Effector memory CD8-positive, alpha-beta T cell (primary cell): ENCODE measurements at places on chromosomes 3 and 15.

DNA sequence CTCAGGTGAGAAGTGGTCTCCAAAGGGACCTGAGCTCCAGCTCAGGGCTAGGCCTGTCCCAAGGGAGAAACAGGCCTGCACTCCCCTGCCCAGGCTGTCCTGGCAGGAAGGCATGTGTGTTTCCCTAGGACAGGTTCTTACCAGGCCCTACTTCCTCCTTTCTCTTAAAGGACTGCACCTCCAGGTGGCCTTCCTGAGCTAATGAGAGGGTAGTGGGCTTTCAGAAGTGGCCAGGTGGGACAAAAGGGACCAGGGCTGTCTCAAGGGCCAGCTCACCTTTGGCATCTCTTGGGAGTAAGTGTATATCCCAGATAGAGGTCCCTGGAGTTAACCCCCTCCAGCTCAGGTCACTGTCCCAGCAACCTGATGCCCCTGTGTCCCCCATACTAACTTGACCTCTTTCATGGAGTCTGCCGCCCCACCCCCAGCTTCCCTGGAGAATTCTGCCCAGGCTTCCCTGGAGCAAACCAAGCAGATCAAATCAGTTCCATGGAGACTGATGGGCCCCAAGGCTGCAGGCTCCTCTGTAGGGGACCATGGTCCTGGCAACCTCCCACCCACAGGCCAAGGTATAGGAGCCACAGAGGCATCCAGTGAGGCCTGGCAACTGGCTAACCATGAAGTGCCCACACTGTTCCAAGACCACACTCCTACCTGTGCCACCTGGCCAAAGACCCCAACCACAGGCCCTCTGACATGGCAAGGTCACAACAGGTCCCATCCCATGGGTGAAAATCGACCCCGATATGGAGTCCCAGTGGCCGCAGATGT, 67.6 kb downstream of the ZNF445 start:
- H3K27ac ChIP-seq, result no peak overlapping the region
- no peak for DNase-seq
- H3K36me3 ChIP-seq, result no peaks in the 10 kb centered on the region
- H3K27me3 ChIP-seq, result no peaks in the 10 kb centered on the region
- no peaks in the 10 kb centered on the region for H3K4me1 ChIP-seq

DNA sequence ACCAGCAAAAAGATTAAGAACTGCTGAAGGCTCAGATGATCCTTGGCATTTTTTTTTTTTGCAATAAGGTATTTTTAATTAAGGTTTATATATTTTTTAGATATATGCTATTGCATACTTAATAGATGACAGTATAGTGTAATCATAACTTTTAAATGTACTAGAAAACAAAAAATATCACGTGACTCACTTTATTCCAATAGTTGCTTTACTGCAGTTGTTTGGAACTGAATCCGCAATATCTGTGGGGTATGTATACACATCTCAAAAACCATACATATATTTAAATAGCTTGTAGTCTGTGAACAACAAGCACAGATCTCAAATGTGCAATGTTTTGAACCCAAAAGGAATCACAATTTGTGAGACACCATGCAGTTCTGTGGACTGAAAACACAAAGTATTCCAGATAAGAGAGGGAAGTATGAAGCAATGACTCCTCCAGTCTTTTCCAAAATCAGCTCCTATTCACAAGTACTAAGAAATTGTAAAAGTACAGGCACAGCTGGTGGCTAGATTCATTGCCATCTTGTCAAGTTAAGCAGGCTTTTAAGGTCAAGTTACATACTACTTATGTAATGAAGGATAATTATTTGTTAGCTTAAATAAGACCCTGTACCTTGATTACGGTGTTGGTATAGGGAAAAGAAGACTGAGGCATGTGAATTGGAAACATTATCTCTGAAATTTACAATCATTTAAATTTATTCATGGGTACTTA, 331.1 kb downstream of the TBC1D5 start:
- H3K27ac ChIP-seq, result no peak overlapping the region
- H3K4me3 ChIP-seq, result no peak overlapping the region
- DNase-seq, result no peak
- no peaks in the 10 kb centered on the region for H3K27me3 ChIP-seq

- H3K36me3 ChIP-seq, result peaks cover 46% of the 10 kb centered on the region
- H3K4me1 ChIP-seq, result peaks cover 42% of the 10 kb centered on the region
- no peak overlapping the region for H3K27ac ChIP-seq
- H3K27me3 ChIP-seq, result no peaks in the 10 kb centered on the region
- H3K4me3 ChIP-seq, result no peak overlapping the region
These were observed 15.3 kb downstream of the TLE3 start for GRCh38 chr15:70082281-70082900.

GRCh38 chr15:90648137-90649070, 68.7 kb upstream of the BLM start:
- H3K36me3 ChIP-seq, result peaks cover 10% of the 10 kb centered on the region
- H3K4me3 ChIP-seq, result peak overlapping the region; percentile 76
- peaks cover 9% of the 10 kb centered on the region for H3K4me1 ChIP-seq
- DNase-seq, result peak; percentile 53
- H3K27ac ChIP-seq, result peak overlapping the region; percentile 13

- peaks cover 26% of the 10 kb centered on the region for H3K4me1 ChIP-seq
- DNase-seq, result no peak
- no peaks in the 10 kb centered on the region for H3K27me3 ChIP-seq
- H3K4me3 ChIP-seq, result no peak overlapping the region
These were observed 14.5 kb downstream of the NEK10 start for GRCh38 chr3:27354588-27355203.

DNA sequence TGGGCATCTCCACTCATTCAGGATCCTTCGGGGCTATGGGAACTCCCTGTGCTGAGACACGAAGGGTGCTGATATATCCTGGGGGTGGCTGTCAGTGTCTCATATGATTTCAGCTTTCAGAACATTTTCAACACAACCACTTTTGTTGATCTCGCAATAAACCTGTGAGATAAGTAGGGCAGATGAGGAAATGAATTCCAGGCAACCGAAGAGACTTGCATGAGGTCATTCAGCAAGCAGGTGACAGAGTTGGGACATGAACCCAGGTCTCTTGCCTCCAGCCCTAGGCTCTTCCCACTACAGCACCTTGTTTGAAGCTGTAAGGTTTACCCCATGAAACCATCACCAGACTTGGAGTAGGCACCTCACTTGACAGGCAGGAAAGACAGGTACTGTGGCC, 16.6 kb downstream of the DUOX1 start:
- no peaks in the 10 kb centered on the region for H3K27me3 ChIP-seq
- no peak for DNase-seq
- H3K36me3 ChIP-seq, result no peaks in the 10 kb centered on the region
- H3K4me1 ChIP-seq, result peaks cover 2% of the 10 kb centered on the region

- DNase-seq, result no peak
- H3K27me3 ChIP-seq, result no peaks in the 10 kb centered on the region
- H3K4me1 ChIP-seq, result no peaks in the 10 kb centered on the region
- H3K27ac ChIP-seq, result no peak overlapping the region
These were observed 213.8 kb upstream of the STAC start for GRCh38 chr3:36166477-36166876.

- no peaks in the 10 kb centered on the region for H3K4me1 ChIP-seq
- no peak overlapping the region for H3K27ac ChIP-seq
- H3K4me3 ChIP-seq, result no peak overlapping the region
- peaks cover 21% of the 10 kb centered on the region for H3K27me3 ChIP-seq
- DNase-seq, result no peak
These were observed 31.1 kb downstream of the CYP11A1 start for GRCh38 chr15:74336061-74337005.

DNA sequence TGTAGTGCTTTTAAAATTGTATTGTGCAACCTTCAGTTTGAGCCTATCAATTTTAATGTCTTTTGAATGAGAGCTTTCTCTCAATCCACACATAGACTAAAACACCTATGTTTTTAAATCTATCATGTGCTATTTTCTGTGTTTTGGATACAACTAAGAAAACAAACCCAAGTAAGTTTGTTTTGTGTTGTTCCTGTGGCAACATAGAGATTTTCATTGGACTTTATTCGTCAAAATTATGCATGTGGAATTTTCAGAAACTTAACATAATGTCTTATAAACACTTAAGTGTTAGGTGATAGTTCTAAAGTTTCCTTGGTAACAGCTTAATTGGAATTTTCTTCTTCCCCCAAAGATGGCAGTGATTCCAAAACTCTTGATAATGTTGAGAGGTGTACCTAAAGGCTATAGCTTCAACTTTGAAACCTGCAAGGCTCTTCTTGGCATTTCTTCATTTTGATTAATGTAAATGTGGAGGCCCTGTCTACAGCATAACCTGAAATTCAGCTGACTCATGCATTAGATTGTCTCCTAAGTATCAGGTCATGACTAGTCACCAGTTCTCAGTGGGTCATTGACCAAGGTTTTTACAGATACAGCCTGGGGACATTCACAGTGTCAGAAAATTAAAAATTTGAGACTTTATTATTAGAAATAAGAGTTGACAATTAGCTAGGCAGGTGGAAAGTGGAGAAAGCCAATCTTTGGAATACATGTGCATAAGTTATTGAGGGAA, 44.4 kb downstream of the COL6A5 start:
- peaks cover 13% of the 10 kb centered on the region for H3K27me3 ChIP-seq
- H3K4me1 ChIP-seq, result no peaks in the 10 kb centered on the region
- H3K4me3 ChIP-seq, result no peak overlapping the region
- no peaks in the 10 kb centered on the region for H3K36me3 ChIP-seq
- no peak overlapping the region for H3K27ac ChIP-seq

DNA sequence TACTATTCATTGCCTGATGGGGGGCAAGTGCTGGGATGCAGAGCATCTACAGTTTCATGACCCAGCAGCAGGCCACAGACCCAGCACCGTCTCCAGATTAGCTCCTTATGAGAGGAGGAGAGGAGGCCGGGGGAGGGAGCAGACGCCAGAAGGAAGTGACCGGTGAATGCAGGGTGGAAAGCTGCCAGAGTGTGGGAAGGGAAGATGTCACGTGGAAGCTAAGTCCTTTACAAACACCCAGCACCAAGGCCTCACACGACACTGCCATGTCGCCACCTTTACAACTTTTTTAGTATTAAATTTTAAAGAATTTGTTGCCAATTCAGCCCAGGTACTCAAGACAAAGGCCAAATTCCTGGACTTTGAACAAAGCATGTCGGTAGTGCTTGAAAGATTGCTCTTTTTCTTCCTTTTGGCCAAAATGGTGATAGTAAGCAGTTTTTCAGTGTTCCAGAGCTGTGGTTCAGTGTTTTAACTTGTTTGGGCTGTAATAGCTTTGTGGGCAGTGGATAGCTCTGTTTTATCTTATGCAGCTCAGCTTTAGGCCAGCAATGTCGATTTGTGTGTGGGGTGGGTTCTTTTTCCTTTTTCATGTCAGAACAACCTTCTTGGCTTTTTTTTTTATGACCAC, 58.2 kb downstream of the ZBTB38 start:
- H3K27ac ChIP-seq, result peak overlapping the region; percentile 38
- H3K4me3 ChIP-seq, result peak overlapping the region; percentile 31
- no peaks in the 10 kb centered on the region for H3K27me3 ChIP-seq
- DNase-seq, result no peak
- H3K36me3 ChIP-seq, result peaks cover 8% of the 10 kb centered on the region

DNA sequence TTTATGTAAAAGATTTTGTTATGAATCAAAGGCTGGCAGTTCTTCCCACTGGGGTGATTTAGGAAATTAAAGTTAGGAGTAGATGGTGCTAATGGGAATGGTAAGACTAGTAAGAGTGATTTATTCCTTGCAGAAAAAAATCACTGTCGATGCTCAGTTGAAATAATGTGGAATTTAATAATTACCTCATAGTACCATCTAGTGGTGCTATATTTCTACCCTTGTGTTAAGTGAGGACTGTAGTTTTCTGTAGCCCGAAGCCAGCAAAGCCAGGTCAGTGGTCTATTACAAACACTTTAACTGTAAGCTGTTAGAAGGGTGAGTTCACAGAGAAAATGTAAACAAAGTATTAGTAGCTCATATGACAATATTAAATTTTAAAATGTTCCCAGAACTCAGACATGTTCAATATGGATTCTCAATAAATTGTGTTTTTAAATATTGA, 39.5 kb upstream of the GOLGA8J start:
- H3K4me3 ChIP-seq, result no peak overlapping the region
- H3K4me1 ChIP-seq, result no peaks in the 10 kb centered on the region
- no peaks in the 10 kb centered on the region for H3K36me3 ChIP-seq
- H3K27ac ChIP-seq, result no peak overlapping the region

- peaks cover 28% of the 10 kb centered on the region for H3K27me3 ChIP-seq
- H3K4me1 ChIP-seq, result no peaks in the 10 kb centered on the region
- no peak for DNase-seq
- H3K4me3 ChIP-seq, result no peak overlapping the region
- H3K36me3 ChIP-seq, result no peaks in the 10 kb centered on the region
- no peak overlapping the region for H3K27ac ChIP-seq
These were observed 74.2 kb upstream of the GCNT3 start for GRCh38 chr15:59537403-59537802.

DNA sequence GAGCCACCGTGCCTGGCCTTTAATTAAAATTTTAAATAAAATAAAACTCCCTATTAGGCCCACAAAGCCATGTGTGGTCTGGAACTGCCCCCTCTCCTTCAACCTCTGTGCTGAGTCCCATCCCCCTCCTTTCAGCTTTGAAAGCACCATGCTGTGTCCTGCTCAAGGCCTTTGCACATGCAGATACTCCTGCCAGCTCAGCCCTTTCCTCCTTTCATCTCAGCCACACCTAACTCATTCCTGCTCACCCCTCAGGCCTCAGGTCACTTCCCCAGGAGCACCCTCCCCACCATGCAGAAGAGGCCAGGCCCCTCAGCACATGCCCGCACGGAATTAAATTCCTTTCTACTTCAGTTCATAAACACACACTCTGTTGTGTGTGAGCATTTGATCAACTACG, 28.1 kb downstream of the ATRIP start:
- H3K36me3 ChIP-seq, result peaks cover 44% of the 10 kb centered on the region
- DNase-seq, result no peak

- DNase-seq, result no peak
- peaks cover 17% of the 10 kb centered on the region for H3K4me1 ChIP-seq
- no peaks in the 10 kb centered on the region for H3K27me3 ChIP-seq
- peak overlapping the region; percentile 98 for H3K4me3 ChIP-seq
- H3K36me3 ChIP-seq, result peaks cover 16% of the 10 kb centered on the region
- H3K27ac ChIP-seq, result peak overlapping the region; percentile 98
These were observed 575 bp downstream of the LEO1 start for GRCh38 chr15:51971032-51971374.

- DNase-seq, result no peak
- H3K4me1 ChIP-seq, result peaks cover 18% of the 10 kb centered on the region
- H3K4me3 ChIP-seq, result no peak overlapping the region
- H3K27me3 ChIP-seq, result no peaks in the 10 kb centered on the region
These were observed 90.2 kb upstream of the KLF13 start for GRCh38 chr15:31236184-31237042.

GRCh38 chr3:1087066-1087560, 5.7 kb upstream of the CNTN6 start:
- no peaks in the 10 kb centered on the region for H3K27me3 ChIP-seq
- H3K36me3 ChIP-seq, result no peaks in the 10 kb centered on the region
- no peak for DNase-seq
- H3K4me1 ChIP-seq, result no peaks in the 10 kb centered on the region
- no peak overlapping the region for H3K27ac ChIP-seq

DNA sequence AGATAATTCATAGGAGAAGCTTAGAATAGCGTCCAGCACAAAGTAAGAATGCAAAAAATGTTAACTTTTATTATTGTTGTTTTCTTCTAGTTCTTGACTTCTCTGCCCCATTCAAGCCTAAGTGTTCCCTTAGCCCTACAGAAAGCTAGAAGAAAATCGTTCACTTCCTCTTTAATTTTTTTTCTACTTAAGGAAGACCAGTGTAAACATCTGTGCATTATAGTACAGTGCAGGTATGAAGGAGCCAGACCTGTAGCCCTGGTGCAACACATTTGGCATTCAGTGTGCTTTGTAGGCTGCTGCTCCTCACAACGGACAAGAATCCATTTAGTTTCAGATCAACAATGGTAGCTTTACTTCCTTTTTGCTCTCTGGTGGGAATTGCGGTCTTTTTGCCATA, 127.8 kb upstream of the SLC7A14 start:
- peaks cover 71% of the 10 kb centered on the region for H3K27me3 ChIP-seq
- no peaks in the 10 kb centered on the region for H3K4me1 ChIP-seq
- DNase-seq, result no peak
- no peak overlapping the region for H3K27ac ChIP-seq
- no peak overlapping the region for H3K4me3 ChIP-seq
